Stimulated activated CD8-positive, alpha-beta memory T cell treated with anti-CD3 and anti-CD28 coated beads, Interleukin-4, amount 100 ng/mL, for 1 hour (primary cell): ENCODE measurements at places on chromosomes 2 and 18.

GRCh38 chr2:229363185-229363814 lies 92.2 kb upstream of the PID1 start:
- DNase-seq: no peak

DNA sequence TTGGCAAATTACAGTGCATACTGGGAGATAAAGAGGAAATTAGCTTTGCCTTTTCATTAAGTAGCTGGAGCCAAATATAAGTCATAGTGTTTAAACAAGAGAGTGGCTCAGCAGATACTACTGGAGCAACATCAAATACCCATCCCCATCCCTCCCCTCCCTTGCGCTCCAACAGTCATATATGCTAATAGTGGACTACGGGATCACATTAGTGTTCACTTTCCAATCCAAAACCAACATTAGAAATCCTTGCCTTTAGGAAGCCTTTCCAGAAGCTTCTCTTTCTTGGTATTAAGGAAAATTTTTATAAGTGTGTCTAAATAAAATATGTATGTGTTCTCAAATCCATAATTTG lies 1669.3 kb downstream of the SUCLG1 start:
- no peak for DNase-seq

- no peak for DNase-seq
Measured at GRCh38 chr2:121382744-121383143, 97.7 kb upstream of the TFCP2L1 start.

GRCh38 chr2:217735034-217735433 lies 267.8 kb downstream of the TNS1 start:
- DNase-seq: no peak

GRCh38 chr2:234374736-234375135 lies 122.1 kb downstream of the ARL4C start:
- DNase-seq: no peak

DNA sequence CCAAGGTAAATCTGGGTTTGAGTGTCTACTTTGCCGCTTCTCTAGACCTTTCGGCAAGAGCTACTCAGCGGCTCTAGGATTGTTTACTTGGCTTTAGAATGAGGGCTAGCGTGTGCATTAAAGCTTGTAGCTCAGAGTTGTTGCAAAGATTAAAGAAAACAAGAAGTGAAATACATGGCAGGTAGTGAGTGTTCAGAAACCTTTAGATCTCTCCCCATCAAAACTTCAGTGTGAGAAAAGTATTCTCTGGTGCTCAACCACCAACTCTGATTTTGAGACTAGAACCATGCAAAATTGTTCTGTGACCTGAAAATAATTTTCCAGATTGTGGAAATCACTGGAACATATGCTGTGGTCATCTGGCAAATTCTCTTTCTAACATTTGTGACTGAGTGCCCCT lies 512.0 kb downstream of the CMPK2 start:
- no peak for DNase-seq

DNA sequence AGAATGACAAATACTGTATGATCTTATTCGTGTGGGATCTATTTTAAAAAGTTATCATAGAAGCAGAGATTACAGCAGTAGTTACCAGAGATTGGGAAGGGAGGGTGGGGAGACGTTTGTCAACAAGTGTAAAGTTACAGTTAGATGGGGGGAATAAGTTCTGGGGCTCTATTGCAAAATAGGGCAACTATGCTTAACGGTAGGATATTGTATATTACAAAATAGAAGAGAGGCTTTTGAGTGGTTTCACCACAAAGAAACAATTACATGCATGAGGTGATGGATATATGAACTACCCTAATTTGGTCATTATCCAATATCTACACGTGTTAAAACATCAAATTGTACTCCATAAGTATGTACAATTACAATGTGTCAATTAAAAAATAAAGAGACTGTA lies 123.4 kb upstream of the NOSTRIN start:
- no peak for DNase-seq

- no peak for DNase-seq
Measured at GRCh38 chr2:41972819-41973218, 75.0 kb upstream of the PKDCC start.

DNA sequence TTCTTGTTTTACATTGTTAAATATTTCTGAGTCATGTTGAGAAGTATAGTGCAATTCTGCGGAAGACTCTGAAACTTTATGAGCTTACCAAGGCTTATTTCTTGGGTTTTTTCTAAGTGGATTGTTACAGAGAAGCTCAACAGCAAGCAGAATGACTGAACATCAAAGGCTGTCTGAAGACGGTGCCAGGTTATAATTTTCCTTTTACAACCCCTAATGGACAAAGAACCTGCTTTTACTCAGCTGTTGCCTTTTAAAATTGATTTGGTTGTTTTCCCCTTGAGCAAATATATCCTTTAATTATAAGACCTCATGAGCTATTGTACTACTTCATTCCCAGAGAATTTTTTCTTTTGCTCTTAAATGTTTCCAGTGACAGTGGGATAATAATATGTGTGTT lies 41.6 kb downstream of the LAMA3 start:
- DNase-seq: no peak

- DNase-seq: peak; percentile 73
Measured at GRCh38 chr2:96537066-96537733, 648 bp downstream of the ARID5A start.

GRCh38 chr2:163210430-163210918 lies 371.9 kb upstream of the KCNH7 start:
- DNase-seq: no peak

- DNase-seq: no peak
Measured at GRCh38 chr2:215749092-215749957, 264.0 kb downstream of the MREG start.

DNA sequence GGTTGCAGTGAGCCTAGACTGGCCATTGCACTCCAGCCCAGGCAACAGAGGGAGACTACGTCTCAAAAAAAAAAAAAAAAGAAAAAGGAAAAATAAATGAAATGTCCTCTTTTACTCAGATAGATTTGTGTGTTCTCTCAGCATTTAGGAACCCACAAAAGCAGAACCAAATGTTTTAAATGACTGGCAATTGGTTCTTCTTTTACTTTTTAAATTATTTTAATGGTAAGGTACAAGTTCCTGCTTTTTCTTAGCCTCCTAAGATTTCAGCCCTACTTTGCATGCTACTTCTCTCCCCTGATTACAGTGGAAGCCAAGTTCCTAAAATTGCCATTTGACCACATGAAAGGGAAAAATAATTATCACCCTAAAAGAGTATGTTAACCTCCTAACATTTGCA lies 23.5 kb downstream of the SRSF7 start:
- no peak for DNase-seq

GRCh38 chr2:71426721-71427120 lies 26.6 kb upstream of the DYSF start:
- no peak for DNase-seq

DNA sequence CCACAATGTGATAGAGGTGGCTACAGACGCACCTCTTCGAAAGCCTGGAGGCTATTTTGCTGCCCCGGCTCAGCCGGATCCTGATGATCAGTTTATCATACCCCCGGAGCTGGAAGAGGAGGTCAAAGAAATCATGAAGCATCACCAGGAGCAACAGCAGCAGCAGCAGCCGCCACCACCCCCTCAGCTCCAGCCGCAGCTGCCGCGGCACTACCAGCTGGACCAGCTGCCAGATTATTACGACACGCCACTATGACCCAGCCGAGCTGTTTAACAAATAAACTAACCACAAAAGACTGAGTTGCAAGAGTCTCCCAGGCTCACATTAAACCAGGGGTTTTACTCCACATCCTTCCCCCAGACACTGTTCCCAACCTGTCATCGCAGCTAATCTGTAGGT lies 263.8 kb downstream of the PHLPP1 start:
- DNase-seq: no peak

DNA sequence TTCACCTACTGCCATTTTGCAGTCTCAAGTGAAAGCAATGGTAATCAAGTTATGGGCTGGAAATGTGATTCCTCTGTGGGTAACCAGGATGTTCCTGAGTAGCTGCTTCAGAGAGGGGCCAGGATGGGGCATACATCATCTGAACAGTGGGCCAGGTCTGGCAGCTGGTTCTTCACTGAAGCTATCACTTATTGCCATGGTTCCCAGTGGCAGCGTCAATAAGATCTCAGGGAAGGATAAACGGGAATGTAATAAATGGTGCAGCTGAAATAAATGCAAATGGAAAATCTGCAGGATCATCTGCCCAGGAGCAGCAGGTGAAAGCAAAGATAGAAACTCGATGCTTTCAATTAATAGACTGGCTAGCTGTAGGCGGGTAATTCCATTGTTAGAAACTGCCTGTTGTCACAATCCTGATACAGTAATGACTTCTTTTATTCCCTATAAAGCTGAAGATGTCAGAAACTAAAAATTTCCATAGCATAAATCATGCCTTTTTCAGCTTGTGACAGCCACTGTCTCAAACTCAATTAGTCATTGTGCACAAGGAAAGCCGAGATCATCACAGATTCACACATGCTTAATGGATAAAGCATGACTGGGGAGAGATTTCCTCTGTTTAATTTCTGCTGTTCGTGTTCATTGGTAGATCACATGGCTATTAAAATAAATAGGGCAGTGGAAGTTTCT lies 56.2 kb upstream of the CCDC85A start:
- DNase-seq: no peak

GRCh38 chr2:58798676-58799208 lies 557.6 kb upstream of the FANCL start:
- DNase-seq: no peak

- no peak for DNase-seq
Measured at GRCh38 chr2:23505984-23506380, 121.0 kb downstream of the KLHL29 start.

DNA sequence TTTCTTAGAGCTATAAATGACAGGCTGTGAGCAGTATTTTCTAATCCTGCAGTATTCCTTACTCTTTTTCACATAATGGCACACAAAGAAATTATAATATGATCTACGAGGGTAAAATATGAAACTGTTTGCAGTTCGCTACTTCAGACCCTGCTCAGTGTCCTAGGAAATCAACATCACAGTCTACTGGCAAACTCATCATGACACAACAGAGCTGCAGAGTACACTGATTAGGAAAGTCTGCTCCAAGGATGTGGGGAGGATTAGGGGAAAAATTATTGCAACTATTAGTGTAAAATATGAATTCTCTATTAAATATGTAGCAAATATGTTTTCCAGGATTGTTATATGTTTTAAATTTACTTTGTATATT lies 149.2 kb upstream of the REG3G start:
- DNase-seq: no peak

DNA sequence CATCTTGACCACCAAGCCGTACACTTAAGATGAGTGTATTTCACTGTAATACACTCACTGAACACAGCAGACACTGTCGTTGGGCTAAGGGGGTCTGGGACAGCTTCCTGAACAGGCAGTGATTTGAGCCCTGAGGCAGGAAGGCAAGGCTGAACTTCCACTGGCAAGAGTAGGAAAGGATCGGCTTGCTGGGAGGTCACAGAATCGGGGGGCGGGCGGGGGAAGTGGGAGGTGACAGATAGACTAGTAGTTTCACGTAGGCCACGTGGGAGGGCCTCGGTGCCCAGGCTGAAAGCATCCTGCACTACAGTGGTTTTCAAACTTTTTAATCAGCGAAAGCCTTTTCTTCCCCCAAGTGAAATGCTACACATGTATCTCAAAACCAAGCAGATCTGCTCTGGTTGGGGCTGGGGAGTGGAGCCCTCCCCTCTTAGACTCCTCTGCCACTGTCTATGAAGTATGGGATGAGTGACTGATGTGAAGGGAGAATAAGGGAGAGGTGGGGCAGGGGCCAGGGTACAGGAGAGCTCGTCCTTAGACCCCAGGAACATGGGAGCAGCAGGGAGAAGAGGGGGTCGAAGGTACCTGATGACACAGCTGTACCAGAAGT lies 8.6 kb downstream of the PARD6G start:
- DNase-seq: no peak

DNA sequence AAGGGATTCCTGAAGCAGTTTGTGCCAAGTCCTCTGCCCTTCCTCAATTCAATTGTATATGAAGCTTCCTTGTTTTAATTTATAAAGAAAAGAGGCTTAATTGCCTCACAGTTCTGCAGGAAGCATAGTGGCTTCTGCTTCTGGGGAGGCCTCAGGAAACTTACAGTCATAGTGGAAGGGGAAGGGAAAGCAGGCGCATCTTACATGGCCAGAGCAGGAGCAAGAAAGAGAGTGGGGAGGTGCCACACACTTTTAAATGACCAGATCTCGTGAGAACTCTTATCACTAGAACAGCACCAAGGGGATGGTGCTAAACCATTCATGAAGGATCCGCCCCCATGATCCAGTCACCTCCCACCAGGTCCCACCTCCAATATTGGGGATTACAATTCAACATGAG lies 114.2 kb downstream of the SGPP2 start:
- DNase-seq: no peak

GRCh38 chr2:43553341-43553855 lies 42.4 kb downstream of the THADA start:
- no peak for DNase-seq
